Smooth muscle cell of bladder (primary cell): ENCODE measurements at places on chromosomes 13 and 19. TPM values are rescaled to one million over a fixed set of nuclear protein-coding genes. Genes with fewer than 3 reads are reported as not detected.

Gene SELENOV
- not detected in 2 replicates for total RNA-seq

Gene BCL2L12
- 1.7 and 3.9 TPM in 2 replicates for total RNA-seq

Gene SPIB
- not detected in 2 replicates for total RNA-seq

Gene DENND1C
- not detected in 2 replicates for total RNA-seq

Gene UHRF1
- 5.8 and 6.2 TPM in 2 replicates for total RNA-seq

Gene HS6ST3
- not detected in 2 replicates for total RNA-seq

Gene ELL
- 17.8 and 20.9 TPM in 2 replicates for total RNA-seq

Gene CEACAM3
- not detected in 2 replicates for total RNA-seq

Gene VSTM1
- total RNA-seq, result not detected in 2 replicates

Gene MCEMP1
- not detected in 2 replicates for total RNA-seq

Gene BRME1
- total RNA-seq, result 0.14 and 0.55 TPM in 2 replicates

Gene C3
- total RNA-seq, result 8.1 and 24.6 TPM in 2 replicates

Gene SCN1B
- total RNA-seq, result 6.0 and 8.1 TPM in 2 replicates

Gene EFNA2
- not detected in 2 replicates for total RNA-seq

Gene S1PR5
- 0.14 and 0.74 TPM in 2 replicates for total RNA-seq

Gene CEACAM4
- total RNA-seq, result not detected in 2 replicates

Gene LMTK3
- 0.09 and 0.14 TPM in 2 replicates for total RNA-seq

Gene NCAN
- not detected in 2 replicates for total RNA-seq

Gene SIGLEC14
- total RNA-seq, result not detected in 2 replicates

Gene OR7C2
- not detected in 2 replicates for total RNA-seq

Gene KLK4
- total RNA-seq, result not detected in 2 replicates

Gene ZNF382
- 6.4 and 7.0 TPM in 2 replicates for total RNA-seq

Gene ZNF709
- total RNA-seq, result 3.3 and 4.3 TPM in 2 replicates

Gene ZNF548
- total RNA-seq, result 21.5 and 25.4 TPM in 2 replicates

Gene MYPOP
- total RNA-seq, result 0.85 and 0.92 TPM in 2 replicates

Gene CYP4F12
- 0.18 TPM in 1 of 2 replicates, not detected in the other for total RNA-seq

Gene FAM216B
- 0.09 and 0.14 TPM in 2 replicates for total RNA-seq

Gene RASGRP4
- total RNA-seq, result not detected in 2 replicates

Gene DAND5
- not detected in 2 replicates for total RNA-seq

Gene C19orf73
- total RNA-seq, result 0.28 and 0.83 TPM in 2 replicates

Gene CRTC1
- total RNA-seq, result 1.6 and 2.8 TPM in 2 replicates

Gene LILRB5
- total RNA-seq, result not detected in 2 replicates

Gene GRK1
- under 0.01 TPM in 1 of 2 replicates, not detected in the other for total RNA-seq

Gene MAU2
- total RNA-seq, result 16.8 and 27.0 TPM in 2 replicates

Gene AMH
- 0.28 and 0.46 TPM in 2 replicates for total RNA-seq

Gene DCLK1
- 1.8 and 6.0 TPM in 2 replicates for total RNA-seq

Gene KLF2
- 1.00 and 1.9 TPM in 2 replicates for total RNA-seq

Gene ZNF180
- 5.7 and 7.1 TPM in 2 replicates for total RNA-seq
